Kidney capillary endothelial cell (primary cell): ENCODE measurements at places on chromosomes 2 and 18.

- DNase-seq, result no peak
Measured at GRCh38 chr2:94923196-94923595, 52.0 kb downstream of the TEKT4 start.

DNA sequence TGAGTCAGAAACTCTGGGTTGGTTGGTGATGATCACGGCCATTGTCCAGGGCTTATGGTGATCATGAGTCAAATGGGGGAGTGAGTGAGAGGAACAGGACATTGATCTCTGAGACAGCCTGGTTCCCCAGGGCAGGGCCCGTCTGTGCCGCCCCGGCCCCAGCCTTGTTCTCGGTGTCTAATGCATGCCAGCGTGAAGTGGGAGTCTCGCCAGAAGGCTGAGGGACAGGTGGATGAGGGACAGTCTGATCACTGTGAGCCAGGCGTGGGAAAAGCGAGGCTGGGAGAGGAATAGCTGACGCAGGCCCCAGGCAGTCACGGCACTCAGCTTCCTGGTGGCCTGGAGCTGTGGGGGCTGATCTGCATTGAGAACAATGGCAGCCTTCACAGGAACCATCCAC lies 208.3 kb upstream of the HDAC4 start:
- no peak for DNase-seq

GRCh38 chr2:28583899-28584553 lies 88.2 kb downstream of the PLB1 start:
- peak; percentile 94 for DNase-seq

GRCh38 chr18:46295416-46295815 lies 191.2 kb downstream of the HAUS1 start:
- DNase-seq, result no peak

- no peak for DNase-seq
Measured at GRCh38 chr2:74984947-74985637, 26.6 kb downstream of the POLE4 start.

DNA sequence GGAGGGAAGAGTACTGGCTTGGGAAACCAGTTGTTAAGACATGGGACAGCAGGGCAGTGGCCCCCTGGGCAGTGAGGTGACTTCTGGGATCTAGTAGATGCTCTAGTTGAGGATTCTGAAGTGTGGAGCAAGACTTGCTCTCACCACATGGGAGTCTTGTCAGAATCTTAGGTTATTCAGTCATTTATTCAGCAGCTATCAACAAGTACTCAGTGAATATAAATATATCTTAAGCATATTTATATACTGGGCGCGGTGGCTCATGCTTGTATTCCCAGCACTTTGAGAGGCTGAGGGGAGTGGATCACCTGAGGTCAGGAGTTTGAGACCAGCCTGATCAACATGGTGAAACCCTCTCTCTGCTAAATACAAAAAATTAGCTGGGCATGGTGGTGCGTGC lies 20.0 kb downstream of the STON1 start:
- no peak for DNase-seq

- no peak for DNase-seq
Measured at GRCh38 chr18:63078471-63078870, 241.1 kb downstream of the BCL2 start.

- no peak for DNase-seq
Measured at GRCh38 chr2:195363496-195363895, 293.5 kb upstream of the SLC39A10 start.
